NCI-H1048 (cell line): ENCODE measurements at places on chromosomes 5 and 9.

- DNase-seq, result no peak
Measured at GRCh38 chr9:35646153-35646532, 4.6 kb downstream of the SIT1 start.

DNA sequence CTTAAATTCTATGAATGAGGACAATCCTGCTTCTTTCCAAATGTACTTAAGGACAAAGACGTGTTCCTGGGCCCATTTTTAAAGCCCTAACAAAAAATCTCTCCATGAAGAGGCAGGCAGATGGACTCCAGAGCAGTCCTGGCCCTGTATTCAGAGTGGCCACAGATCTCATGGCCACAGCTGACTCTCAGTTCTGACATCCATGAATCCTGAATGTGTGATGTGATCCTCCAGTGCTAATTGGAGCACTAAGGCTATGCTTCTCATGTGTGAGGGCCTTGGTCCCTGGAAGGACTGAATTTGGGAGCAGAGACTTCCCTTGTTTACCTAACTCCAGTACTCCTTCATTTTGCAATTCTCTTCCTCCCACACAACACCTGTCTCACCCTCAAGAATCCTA is 373.0 kb downstream of the AGTPBP1 start:
- DNase-seq, result no peak

GRCh38 chr5:139878093-139878492 is 82.5 kb downstream of the PSD2 start:
- no peak for DNase-seq

DNA sequence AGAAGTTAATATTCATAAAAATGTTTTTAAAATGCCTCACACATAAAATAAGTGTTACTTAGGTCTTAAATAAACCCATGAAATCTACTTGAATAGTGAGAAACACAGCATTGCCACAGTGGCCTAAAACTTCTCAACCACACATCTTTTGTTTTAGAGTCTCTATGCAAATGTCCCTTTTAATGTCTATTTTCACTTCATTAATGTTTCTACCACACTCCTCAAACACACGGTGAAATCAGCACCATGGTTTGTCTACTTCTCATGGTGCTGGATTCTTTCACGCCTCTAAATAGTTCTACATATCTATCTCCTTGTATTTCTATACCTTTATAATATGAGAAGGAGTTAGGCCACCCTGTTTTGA is 111.2 kb downstream of the EDIL3 start:
- no peak for DNase-seq

DNA sequence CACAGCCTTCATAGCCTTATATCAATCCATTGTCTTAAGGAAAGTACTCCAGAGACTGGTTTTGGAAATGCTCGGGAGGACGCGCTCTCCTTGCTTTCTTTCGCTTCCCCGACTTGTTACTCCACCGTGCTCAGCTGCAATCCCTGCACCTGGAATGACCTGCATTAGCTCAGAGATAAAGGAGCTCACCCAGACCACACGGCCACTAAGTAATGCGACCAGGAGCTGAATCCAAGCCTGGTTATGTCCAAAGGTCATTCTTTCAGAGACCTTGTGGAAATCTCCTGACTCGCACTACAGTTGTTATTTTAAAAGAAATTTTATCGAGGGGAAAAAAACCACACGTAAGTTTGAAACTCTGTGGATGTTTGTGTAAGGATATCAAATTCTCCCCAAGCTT is 135.3 kb upstream of the DPYSL3 start:
- no peak for DNase-seq

- DNase-seq, result no peak
Measured at GRCh38 chr9:135228983-135229625, 141.6 kb downstream of the OLFM1 start.

DNA sequence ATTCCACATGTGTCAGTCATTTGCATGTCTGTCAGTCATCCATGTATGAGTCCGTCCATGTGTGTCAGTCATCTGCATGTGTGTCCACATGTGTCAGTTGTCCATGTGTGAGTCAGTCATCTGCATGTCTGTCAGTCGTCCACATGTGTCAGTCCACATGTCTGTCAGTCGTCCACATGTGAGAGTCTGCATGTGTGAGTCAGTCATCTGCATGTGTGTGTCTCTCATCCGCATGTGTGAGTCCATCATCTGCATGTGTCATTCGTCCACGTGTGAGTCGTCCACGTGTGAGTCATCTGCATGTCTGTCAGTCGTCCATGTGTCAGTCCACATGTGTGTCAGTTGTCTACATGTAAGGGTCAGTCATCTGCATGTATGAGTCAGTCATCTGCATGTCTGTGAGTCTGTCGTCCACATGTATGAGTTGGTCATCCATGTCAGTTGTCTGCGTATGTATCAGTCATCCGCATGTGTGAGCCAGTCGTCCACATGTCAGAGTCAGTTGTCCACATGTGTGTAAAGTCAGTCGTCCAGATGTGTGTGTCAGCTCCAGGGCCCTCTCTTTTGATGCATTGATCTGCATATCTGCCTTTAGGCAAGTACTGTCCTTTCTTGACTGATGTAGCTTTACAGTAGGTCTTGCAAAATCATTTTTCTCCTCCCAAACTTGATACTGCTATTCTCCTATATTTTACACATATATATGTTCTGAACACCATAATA is 72.5 kb upstream of the CACNA1B start:
- no peak for DNase-seq

DNA sequence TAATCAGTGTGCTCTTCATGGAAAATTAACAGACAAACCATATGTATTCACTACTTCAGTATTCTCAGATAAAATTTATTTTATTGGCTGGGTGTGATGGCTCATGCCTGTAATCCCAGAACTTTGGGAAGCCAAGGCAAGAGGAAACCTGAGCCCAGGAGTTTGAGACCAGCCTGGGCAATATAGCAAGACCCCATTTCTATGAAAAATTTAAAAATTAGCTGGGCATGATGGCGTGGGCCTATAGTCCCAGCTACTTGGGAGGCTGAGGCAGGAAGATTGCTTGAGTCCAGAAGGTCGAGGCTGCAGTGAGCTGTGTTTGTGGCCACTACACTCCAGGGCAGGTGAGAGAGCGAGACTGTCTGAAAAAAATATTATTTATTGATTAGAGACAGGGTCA is 23.4 kb upstream of the CREBRF start:
- DNase-seq, result no peak

DNA sequence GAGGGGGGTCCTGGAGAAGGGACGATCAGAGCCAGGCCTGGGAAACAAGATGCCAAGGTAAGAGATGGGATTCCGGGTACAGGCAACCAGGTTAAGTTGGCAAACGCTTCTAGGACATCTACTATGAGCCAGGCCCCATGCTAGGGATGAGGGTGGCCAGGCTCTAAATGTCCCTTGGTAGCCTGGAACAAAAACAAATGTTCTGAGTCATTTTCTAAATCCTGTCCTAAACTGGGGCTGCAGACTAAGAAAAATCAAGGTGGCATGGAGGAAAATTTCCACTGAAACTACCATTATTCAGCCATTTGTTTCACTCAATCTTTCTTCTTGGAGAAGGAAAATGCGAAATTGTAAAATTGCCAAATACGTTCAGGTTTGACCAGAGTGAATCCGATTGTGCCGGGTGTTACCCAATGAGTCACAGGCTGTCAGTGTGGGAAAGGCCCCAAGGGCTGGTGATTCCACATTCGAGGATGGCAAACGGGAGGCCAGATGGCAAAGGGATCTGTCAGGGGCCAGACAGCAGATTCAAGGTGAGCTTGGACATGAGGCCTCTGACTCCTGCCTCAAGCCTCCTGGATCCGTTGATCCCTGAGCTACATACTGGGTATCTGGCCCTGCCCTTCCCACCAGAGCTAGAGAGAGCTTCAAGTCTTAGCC is 57.6 kb downstream of the PAX5 start:
- no peak for DNase-seq

DNA sequence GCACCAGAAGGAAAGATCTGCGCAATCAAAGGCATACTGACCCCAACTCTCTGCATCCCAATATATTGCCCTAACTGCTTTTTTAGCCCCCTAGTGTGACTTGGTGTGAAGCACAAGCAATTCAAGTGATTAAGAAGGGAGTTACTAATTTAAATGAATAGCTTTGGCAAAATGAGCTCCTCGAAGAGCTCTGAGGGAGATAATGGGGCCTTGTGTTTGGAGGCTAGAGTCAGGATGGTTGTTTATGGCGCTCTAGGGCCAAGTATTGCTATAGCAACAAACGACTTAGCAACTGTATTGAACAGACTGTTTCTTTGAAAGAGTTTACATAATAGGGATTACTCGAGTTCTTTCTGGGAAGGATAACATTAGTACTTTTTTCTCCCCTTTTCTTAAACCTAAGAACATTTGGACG is 11.5 kb upstream of the C5orf58 start:
- peak; percentile 78 for DNase-seq

- DNase-seq, result no peak
Measured at GRCh38 chr5:109196823-109197160, 213.0 kb downstream of the PJA2 start.

GRCh38 chr5:9625286-9625685 is 4.9 kb downstream of the TAS2R1 start:
- no peak for DNase-seq

- DNase-seq, result no peak
Measured at GRCh38 chr5:31492869-31493268, 39.0 kb downstream of the DROSHA start.

- no peak for DNase-seq
Measured at GRCh38 chr9:86521322-86521721, 167.1 kb upstream of the TUT7 start.

- no peak for DNase-seq
Measured at GRCh38 chr5:107538331-107538730, 132.4 kb downstream of the EFNA5 start.

DNA sequence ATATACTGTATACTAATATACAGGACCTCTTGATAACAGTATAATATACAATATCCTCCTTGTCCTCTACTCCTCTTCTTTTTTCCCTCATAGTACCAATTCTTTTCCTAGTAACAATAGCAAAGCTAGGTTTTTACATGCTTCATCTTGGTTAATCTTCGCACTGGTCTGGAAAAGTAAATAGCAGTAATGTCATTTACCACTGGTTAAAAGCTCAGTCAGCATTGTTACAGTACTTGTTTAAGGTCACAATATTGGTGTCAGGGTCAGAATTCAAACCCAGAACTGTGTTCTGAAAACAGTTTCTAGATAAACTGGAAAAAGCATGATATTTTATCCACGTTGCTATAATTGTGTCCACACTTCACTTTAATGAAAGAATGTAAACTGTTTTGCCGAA is 692.4 kb upstream of the CDH6 start:
- no peak for DNase-seq

DNA sequence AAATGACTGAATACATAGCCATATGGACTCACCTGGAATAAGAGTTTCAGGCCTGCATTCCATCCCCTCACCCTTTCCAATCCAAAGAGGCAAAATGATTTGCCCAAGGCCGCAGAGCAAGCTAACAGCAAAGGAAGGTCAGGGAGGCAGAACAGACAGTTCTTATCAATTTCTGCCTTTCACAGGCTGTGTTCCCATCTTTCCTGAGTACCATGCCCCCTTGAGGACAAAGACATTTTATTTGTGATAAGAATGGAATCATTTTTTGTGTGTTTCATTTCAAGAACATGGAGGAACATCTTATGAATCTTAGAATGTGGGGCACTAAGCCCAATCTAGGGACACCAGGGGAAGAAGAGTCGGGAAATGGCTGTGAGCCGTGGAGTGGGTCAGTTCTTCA is 13.9 kb downstream of the LHFPL2 start:
- no peak for DNase-seq

GRCh38 chr5:171825051-171825450 is 39.4 kb downstream of the SMIM23 start:
- DNase-seq, result no peak

DNA sequence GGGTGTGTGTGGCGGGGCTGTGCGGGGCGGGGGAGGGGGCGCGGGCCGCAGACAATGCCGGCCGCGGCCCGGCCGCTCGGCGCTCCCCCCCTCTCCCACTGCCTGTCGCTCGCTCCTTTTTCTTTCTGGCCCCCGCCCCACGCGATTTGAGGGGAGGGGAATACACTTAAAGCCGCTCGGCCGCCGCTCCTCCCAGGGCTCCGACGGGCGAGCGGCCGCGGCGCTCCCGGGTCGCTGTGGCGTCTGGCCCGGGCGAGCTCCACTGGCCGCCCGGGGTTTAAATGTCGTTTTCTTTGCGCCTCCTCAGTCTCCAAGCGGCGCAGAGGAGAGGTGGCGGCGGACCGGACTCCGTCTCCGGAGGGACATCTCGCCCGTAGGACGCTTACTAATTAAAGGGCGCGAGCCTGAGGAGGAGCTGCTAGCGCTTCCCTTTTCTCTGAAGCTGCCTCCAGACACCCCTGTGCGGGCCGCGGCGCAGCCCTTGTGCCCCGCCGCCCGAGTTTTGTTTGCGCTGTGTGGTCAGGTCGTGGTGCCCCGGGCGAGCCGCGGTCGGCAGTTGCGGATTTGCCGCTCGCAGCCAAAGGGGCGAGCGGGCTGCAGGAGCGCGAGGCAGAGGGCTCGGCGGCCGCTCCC is 1.4 kb downstream of the ZSWIM6 start:
- no peak for DNase-seq

GRCh38 chr5:41794471-41794870 is 75.8 kb downstream of the OXCT1 start:
- no peak for DNase-seq

- DNase-seq, result no peak
Measured at GRCh38 chr9:78592811-78593210, 295.9 kb downstream of the PSAT1 start.

GRCh38 chr5:134455466-134455865 is 43.8 kb upstream of the CDKN2AIPNL start:
- DNase-seq, result no peak

- DNase-seq, result no peak
Measured at GRCh38 chr5:126359884-126360283, 63.3 kb upstream of the GRAMD2B start.

GRCh38 chr5:59042201-59043055 is 459.6 kb downstream of the RAB3C start:
- no peak for DNase-seq
